Epithelial cell of proximal tubule (primary cell): ENCODE measurements at places on chromosomes 1 and 21. TPM values are rescaled to one million over a fixed set of nuclear protein-coding genes. Genes with fewer than 3 reads are reported as not detected.
A peak's percentile ranks its signal among the peaks of the same experiment; 100 is the strongest.

DNA sequence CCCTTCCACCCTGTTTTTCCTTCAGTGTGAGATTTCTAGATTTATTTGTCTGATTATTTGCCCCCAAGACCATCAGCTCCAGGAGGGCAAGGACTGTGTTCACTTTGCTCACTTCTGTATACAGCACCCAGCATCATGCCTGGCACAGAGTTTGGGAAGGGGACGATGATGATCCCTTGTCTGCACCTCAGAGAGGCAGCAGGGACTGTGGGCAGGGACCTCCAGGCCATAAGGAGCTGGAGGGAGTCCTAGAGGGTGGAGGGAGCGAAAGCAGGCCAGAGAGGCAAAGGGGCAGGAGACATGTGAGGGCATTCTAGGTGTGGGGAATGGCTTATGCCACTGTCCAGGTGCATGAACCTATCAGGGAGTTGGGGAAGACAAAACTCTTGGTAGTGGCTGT lies 32.8 kb downstream of the H3-3A start:
- DNase-seq: no peak

The ANGPTL3 gene
- not detected in 2 replicates for total RNA-seq

DNA sequence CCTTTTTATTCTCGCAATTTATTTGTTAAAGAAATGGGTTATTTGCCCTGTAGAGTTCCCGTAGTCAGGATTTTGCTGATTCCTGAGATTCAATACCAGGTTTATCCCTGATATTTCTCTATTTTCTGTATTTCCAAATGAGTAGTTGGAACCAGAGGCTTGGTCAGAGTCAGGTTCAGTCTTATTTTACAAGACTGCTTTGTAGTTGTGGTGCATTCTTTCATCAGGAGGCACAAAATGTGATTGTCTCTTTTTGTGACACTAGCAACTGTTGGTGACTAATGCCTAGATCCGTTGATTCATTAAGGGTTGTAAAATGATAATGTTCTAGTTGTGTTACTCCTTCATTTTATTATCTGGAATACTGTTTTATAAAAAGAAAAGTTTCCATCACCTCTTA lies 95.5 kb upstream of the TPTE start:
- no peak for DNase-seq

- no peak for DNase-seq
Measured at GRCh38 chr1:36924282-36924811, 110.0 kb downstream of the GRIK3 start.

DNA sequence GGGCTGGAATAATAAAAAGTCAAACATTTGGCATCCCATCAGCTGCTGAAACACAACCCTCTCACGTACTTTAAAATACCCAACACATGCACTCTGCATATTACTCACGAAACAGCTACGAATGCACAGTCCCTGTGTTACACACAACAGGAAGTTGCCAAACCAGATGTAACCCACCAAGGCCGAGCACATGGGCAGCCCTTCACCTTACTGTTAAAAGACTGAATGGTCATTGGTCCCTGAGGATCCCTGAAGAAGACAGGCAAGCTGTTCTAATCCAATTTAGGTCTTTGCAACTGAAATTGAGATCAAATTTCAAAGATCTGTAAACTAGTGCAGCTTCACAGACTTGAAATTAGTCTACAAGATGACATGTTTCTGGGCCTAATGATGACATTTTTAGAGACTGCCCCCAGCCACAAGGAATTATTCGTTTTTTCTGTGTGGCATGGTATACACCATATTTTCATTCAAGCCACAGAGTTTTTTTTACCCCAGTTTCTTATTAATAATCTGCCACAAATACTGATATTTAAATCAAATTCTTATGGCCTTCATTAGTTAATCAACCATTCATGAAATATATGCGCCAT lies 25.6 kb upstream of the IER5 start:
- DNase-seq: no peak

- no peak for DNase-seq
Measured at GRCh38 chr1:9084906-9085305, 15.5 kb upstream of the SLC2A5 start.

The NID1 gene
- 19.2 and 23.2 TPM in 2 replicates for total RNA-seq

The LCE2B gene
- not detected in 2 replicates for total RNA-seq

DNA sequence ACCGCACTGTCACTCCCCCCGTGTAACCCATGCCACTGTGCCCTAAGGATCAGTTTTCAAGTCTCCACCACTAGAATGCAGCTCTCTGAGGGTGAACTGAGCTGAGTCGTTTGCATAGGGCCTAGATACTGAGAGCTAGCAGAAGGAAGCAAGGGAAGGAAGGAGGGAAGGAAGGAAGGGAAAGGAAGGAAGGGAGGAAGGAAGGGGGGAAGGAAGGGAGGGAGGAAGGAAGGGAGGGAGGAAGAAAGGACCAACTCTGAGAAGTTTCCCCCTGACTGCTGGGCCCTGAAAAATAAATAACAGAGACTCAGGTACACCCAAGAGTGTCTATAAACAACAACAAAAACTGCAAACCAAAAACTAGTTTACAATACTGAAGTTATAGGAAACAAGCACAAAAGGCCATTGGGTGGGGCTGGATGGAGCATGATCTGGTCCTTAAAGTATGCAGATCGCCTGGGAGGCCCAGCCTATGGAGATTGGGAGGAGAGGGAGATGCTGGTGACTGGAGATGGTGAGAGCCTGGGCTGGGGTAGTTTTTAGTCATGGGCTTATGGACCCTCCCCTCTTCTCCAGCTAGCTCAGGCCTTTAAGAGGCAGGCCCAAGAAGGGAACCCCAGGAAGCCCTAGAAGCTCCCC lies 1.7 kb upstream of the MRPS15 start:
- no peak for DNase-seq

DNA sequence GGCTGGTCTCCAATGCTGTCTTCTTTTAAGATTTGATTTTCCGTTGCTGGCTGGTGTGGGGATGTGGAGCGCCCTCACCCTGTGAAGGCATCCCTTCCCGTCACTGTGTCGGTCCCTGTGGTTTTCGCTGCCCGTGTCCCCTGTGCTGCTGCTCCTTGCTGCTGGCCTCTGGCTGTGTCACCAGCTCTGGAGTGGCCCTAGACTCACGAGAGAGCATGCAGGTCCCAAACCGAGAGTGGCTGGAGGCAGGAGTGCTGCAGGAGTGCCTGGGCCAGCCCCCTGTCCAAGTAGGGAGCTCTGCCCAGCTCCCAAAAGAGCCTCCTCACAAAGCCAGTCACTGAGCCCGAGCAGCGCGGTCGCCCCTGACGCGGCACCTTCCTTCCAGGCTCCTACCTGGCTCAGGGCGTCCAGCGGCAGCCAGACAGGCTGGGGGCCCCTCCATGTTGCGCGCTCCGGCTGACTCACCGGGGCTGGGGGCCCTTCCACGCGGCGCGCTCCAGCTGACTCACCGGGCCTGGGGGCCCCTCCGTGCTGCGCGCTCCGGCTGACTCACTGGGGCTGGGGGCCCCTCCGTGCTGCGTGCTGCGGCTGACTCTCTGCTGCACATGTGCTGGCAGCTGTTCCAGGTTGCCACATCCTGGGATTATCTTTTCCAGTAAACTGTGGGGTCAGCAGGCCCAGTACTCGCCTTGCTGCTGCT lies 106.7 kb upstream of the COL6A1 start:
- no peak for DNase-seq

The CFHR3 gene
- total RNA-seq: not detected in 2 replicates

GRCh38 chr1:91833946-91834345 lies 52.0 kb downstream of the TGFBR3 start:
- no peak for DNase-seq

DNA sequence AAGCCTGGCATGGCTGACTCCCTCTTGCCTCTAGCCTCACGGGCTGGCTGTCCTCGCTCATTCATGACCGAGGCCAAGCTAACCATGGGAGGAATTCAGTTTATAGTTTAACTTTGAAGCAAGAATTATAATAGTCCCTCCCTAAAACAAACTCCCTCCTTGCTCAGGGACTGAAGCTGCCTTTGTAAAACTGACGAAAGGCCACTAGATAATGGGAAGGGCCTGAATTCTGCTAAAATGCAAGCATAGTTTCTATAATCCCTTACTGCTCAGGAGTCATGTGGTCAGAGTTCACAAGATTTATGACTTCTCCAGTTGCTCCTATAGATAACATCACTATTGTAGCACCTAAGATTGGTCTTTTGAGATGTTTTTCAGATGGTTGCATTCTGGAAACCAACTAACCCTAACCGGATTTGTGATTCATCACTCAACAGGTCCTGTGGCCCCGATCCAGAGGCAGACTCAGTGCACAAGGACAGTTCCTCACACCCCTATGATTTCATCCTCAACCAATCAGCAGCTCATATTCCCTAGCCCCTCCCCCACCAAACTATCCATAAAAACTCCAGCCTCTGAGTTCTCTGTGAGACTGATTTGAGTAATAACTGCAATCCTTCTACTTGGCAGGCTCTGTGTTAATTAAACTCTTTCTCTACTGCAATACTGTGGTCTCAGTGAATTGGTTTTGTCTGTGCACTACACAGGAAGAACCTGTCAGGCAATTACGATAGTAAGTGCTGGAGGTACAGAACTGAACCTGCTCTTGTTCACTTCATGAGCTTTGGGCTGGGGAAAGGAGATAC lies 26.4 kb downstream of the HHIPL2 start:
- peak; percentile 97 for DNase-seq

- DNase-seq: no peak
Measured at GRCh38 chr21:40516335-40516734, 330.6 kb downstream of the DSCAM start.

- DNase-seq: no peak
Measured at GRCh38 chr1:11927866-11928592, 1.8 kb upstream of the KIAA2013 start.

The ACTL8 gene
- not detected in 2 replicates for total RNA-seq

The LRRC71 gene
- total RNA-seq: not detected in 2 replicates

DNA sequence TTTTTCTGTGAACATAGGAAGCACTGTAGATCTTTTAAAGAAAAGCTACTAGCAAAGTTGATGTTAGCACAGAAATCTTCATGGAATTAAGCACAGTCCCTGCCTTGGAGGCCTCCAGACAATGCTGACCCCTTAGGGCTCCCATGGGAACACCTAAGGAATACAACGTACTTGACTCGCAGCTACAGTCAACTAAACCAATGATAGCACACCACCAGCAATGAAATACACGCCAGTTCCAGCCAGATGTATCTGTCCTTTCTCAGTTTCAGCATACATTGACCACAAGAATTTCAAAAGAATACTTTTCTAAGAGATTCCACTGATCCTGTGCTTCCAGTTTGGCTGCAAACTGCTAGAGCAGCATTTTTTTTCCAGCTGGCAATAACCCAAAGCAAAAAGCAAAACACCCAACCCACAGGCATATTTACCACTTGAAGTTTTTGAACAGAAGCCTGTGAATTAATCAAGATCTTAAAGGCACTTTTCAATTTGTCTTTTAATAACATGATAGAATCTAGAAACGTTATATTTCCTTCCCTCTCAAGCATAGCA lies 42.8 kb upstream of the KRTAP11-1 start:
- DNase-seq: no peak

DNA sequence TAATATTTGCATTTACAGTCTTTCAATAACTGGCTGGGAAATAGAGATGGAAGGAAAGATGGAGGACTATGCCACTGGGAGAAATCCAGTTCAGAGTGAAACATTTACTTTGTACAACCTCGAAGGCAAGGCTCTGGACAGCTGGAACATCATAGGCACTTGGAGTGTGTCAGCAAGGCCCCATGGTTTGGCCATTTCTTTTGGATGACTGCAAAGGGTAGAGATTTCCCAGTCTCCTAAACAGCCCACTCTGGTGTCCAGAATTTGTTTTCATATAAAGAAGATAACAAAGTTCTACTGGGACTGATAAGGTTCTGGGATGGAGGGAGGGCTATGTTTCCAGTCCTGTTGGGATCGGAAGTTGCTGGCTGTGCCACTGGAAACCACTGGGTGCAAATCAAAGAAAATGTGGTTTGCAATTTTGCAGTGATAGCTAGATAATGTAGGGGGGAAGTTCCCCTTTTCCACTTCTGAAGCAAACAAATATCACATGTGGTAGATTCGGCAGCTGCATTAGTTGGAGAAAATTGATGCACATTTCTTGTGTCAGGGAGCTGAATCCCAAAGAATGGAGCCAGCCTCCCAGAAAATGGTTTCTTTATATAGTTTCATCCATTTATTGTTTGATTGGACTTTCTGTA lies 16.2 kb downstream of the KCND3 start:
- DNase-seq: no peak

The MPL gene
- not detected in 2 replicates for total RNA-seq

- DNase-seq: no peak
Measured at GRCh38 chr1:119674111-119674526, 26.1 kb upstream of the ZNF697 start.

The PKNOX1 gene
- 17.5 and 20.3 TPM in 2 replicates for total RNA-seq

DNA sequence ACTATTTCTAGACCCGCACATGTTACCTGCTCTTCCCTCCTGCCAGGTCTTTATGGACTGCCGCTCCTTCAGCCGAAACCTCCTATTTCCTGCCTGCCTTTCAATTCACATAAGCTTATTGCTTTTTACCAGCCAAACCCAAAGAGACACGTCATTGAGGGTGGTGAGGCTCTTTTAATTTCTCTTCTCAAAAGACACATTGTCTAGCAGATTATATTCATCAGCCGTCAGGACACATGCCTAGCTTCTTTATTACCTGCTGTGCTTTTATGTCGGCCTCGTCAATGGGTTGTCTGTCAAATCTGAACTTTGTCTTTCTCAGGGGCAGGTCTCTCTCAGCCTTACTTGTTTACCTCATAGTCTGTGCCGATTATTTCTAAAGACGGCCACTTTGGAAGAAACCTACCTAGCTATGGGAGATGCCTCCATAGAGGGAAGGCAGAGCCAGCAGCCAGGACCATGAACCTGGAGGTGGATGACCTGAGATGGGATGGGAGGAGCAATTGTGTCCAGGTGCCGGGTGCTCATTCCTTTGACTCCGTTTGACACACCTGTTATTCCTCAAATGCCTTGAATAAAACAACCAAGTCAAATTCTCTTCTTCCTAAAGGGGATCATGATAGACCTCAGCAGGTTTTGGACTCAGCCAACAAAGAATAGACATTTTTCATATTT lies 42.0 kb downstream of the ZBTB18 start:
- no peak for DNase-seq

The AVPR1B gene
- not detected in 2 replicates for total RNA-seq

The AJAP1 gene
- total RNA-seq: 0.17 and 2.4 TPM in 2 replicates

The LMX1A gene
- total RNA-seq: not detected in 2 replicates

The CNKSR1 gene
- 6.7 and 14.8 TPM in 2 replicates for total RNA-seq

- peak; percentile 9 for DNase-seq
Measured at GRCh38 chr21:27480841-27481261, 514.0 kb upstream of the ADAMTS5 start.

DNA sequence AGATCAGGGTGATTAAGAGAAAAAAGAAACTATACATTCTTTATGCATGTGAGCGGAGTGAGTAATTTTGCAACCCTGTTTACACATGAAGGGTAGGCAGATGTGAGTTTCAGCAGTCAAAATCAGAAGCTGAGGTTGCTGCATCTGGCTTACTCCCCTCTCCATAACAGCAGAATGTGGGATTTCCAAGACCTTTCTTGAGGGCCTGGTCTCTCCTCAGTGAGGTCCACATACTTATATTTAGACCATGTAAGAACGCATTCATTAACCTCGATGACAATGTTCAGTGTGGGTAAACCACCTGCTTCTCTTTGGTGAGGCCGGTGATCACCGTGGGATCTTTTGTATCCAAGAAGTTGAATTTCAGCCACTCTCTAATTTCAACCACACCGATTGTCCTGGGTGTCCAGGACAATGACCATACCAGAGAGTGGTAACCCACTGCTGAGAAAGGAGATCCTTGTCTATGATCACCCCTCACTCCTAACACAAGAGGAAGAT lies 18.7 kb upstream of the RAP1A start:
- DNase-seq: no peak

The HPCAL4 gene
- 0.06 and 0.07 TPM in 2 replicates for total RNA-seq
